ENCODE measurements at places on chromosomes 16 and 17. TPM values are rescaled to one million over a fixed set of nuclear protein-coding genes. Genes with fewer than 3 reads are reported as not detected.

The CEP295NL gene
- 0.39 TPM for total RNA-seq

The TBC1D3G gene
- not detected for total RNA-seq

The ATAD5 gene
- 4.3 TPM for total RNA-seq

The ITGAD gene
- not detected for total RNA-seq

The HOXB13 gene
- total RNA-seq: 2.7 TPM

The HEATR9 gene
- total RNA-seq: not detected

The MPP2 gene
- 2.4 TPM for total RNA-seq

The FBXW10 gene
- 0.96 TPM for total RNA-seq

The CEMP1 gene
- total RNA-seq: not detected

The HOXB9 gene
- 9.1 TPM for total RNA-seq

The CKLF gene
- total RNA-seq: 62.7 TPM

The CDRT15 gene
- not detected for total RNA-seq

The MYCBPAP gene
- 0.94 TPM for total RNA-seq

The SLC38A8 gene
- total RNA-seq: not detected

The IRF8 gene
- 0.32 TPM for total RNA-seq

The HOXB1 gene
- not detected for total RNA-seq

The CTF1 gene
- total RNA-seq: 0.23 TPM

The SLC52A1 gene
- total RNA-seq: 0.72 TPM

The DNASE1L2 gene
- 1.7 TPM for total RNA-seq

The DNAH2 gene
- not detected for total RNA-seq

The KRTAP4-3 gene
- total RNA-seq: not detected

The SULT1A2 gene
- not detected for total RNA-seq

The KRTAP3-2 gene
- 0.35 TPM for total RNA-seq

The FXR2 gene
- total RNA-seq: 60.7 TPM

The DHRS7C gene
- total RNA-seq: not detected

The GRB2 gene
- total RNA-seq: 94.4 TPM

The OTOP3 gene
- total RNA-seq: not detected

The CDK12 gene
- total RNA-seq: 34.5 TPM

The CLEC18B gene
- 0.43 TPM for total RNA-seq

The TMIGD1 gene
- total RNA-seq: not detected

The CX3CL1 gene
- 0.15 TPM for total RNA-seq

The ARHGAP23 gene
- 48.7 TPM for total RNA-seq

The NHLRC4 gene
- 0.12 TPM for total RNA-seq

The MYO15B gene
- total RNA-seq: 58.0 TPM

The ANKRD40CL gene
- total RNA-seq: not detected

The C16orf74 gene
- total RNA-seq: 16.3 TPM

The MC1R gene
- 7.3 TPM for total RNA-seq

The UTS2R gene
- total RNA-seq: not detected

The SLC7A6OS gene
- total RNA-seq: 11.1 TPM

The NUP93 gene
- 99.7 TPM for total RNA-seq

The TBC1D26 gene
- total RNA-seq: not detected

The BRIP1 gene
- total RNA-seq: 5.8 TPM
